Activated CD4-positive, alpha-beta T cell treated with anti-CD3 and anti-CD28 coated beads for 1 hour (primary cell): ENCODE measurements at places on chromosomes 12 and 14.

DNA sequence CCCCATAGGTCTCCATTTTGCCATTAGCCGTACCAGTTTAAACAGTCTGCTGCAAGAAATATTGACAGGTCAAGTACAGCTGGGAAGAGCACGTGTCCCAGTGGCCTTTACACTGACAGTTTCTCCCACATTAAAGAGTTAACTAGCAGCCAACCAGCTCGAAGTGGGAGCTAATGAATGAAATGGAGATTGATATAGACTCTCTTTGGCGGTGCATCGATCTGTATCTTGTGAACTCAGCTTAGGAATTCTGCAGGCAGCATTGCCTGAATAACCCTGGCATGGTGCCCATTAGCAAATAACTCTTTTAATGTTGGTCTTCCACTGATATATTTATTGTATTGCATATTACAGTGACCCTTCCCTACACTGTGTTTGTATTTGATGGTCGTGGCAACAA, 319.4 kb downstream of the EGLN3 start:
- no peak for DNase-seq

GRCh38 chr14:57729208-57730187, 136.4 kb downstream of the SLC35F4 start:
- no peak for DNase-seq

DNA sequence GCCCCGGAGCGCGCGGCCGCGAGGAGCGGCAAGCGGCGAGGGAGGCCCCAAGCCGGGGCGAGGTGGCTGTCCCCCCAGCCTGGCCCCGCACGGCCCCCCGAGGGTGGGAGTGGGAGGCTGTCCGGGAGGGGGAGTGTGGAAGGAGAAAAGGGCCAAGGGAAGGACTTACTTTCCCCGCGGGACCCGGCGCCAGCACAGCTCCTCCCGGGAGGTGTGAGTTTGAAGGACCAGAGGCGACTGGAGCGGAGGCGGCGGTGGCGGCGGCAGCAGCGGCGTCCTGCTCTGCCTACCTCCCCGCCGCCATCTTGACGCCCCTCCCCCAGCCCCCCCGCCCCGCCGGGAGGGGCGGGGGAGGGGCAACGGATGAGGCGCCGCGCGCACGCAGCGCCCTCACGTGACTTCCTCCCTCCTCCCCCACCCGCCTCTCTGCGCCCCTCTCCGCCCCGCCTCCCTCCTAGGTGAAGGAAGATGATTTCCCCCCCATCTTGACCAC, at the start of gene SBNO1:
SBNO1 (minus strand) TSS at position 316 of the 493 bp plus-strand sequence. CDS start 14,406 bp downstream, outside the sequence.
- peak; percentile 87 for DNase-seq

DNA sequence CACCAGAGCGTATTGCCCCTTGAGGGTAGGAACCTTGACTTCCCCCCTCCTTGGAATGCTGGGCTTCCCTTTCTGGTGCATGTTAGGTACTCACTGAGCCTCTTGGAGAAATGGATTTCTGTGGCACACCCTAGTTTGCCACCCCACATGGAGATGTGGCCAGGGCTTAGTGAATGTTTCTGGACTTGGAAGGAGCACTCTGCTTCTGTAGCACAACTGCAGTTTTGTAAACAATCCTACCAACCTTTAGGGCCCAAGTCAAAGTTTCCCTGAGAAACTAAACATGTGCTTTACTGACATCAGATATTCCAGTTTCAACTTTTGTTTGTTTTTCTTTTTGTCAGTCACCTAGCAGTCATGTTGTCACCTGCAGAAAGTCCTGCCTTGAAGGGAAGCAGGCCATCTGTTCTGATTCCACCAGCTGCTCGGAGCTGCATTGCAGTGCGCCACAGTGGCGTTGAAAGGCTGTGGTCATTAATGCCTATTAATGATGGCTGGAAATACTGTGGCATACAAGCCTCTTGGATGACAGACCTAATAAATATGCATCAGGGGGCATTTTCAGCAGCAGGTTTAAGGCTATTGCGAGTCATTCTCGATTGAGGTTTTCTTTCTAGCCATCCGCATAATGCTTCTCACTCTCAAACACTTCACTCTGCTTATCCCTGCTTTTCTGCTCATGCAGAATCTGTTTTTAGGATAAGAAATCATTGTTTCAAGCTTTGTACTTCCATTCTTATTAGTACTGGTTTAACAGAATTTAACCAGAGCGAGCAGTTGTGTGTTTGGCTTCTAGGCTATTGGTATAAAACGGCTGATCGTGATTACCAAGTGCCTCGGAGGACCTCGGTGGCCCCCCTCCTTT, 7.8 kb downstream of the PELI2 start:
- DNase-seq: no peak

DNA sequence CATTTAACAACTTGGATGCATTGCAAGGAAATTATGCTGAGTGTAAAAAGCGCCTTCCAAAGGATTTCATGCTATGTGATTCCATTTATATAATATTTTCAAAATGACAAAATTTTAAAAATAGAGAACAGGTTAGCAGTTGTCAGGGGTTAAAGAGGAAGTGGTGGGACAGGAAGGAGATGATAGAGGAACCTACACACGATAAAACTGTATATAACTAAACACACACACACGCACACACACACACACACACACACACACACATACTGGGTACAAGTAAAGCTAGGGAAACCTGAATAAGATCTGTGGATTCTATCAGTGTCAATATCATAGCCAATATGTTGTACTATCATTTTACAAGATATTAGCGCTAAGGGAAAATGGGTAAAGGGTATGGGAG, 17.2 kb downstream of the TTC9 start:
- no peak for DNase-seq

DNA sequence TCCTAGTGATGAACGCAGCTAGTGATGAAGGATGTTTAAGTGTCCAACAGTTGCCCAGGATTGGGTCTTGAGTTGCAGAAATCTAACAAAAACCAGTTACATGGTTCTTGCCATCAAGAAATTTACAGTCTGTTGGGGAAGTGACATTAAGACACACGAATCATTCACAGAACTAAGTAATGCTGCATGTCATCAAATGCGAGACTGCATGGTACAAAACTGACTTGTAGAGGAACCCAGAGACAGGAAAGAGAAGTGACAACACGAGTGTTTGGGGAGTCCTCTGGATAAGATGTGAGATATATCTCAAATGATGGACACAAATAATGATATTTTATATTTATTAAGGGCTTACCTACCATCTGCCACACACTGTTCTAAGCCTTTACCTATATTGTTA, 6.1 kb upstream of the SYNE3 start:
- DNase-seq: no peak

DNA sequence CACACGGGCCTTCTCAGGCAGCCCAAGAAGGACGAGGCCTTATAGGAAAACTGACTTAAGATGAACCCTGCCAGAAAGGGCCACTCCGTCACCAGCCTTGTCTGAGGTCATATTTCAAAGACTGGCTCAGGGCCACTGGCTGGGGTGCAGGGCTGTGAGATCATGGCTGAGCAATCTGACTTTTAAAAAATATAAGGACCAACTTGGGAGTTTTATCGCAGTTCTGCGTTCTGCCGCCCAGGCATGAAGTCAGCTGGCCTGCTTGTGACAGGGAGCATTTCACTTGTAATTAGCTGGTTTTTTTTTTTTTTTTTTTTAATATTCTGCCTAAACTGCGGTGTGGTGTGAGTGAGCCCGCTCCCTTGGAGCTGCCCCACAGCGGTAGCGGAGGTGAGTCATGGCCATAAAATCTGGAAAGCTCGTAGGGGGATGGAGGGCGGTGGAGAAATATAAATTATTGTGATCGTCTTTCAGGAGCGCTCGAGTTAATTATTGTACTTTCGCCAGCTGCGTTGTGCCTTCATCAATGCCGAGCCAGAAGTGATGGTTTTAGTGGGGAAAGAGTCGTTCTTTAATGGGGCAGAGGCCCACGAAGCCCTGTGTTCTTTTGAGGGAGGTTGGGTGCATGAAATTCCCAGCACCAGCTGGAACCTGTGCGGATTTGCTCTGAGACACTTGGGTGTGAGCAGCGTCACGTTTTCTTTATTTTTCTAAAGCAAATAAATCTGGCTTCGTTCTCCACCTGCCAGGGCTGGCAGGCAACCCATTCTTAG, 231.9 kb downstream of the C12orf75 start:
- DNase-seq: no peak

- DNase-seq: no peak
Observed at GRCh38 chr14:69387311-69387710, 10.8 kb downstream of the ERH start.

DNA sequence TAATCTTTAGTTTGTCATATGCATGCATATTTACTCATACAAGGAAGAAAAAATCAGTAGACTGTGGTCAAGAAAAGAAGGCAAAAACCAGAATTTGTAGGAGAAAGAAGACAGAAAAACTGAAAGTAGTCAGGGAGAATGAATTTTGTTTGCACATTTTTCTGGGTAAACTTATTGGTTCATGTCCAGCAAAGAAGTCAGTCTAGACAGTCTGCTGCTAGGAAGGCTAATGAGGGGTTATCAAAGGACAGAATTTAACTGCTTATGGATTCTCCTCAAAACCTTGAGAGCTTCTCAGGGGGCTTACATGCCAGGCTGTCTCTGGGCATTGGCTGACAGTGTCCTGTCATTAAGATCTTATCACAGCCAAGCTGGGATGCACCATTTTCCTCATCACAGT, 293.9 kb downstream of the RPAP3 start:
- DNase-seq: no peak

- no peak for DNase-seq
Observed at GRCh38 chr12:24078318-24078765, 128.9 kb upstream of the SOX5 start.

DNA sequence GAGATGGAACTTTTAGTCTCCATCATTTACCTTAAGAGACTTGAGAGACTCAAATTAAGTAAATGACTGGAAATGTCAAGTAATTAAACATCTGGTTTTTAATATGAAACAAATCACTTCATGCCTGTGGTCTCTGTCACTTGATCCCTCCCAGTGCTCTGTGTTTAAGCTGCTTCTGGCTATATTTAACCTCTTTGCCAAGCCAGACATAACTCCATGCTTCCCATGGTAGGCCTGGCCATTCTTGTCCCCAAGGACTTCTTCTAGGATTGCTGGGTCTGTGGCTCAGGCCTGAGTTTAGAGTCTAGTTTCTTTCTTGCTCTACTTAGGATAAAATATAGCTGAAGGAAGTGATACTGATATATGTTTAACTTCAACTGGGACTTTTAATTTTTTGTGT, 1013.6 kb downstream of the FLRT2 start:
- DNase-seq: no peak

DNA sequence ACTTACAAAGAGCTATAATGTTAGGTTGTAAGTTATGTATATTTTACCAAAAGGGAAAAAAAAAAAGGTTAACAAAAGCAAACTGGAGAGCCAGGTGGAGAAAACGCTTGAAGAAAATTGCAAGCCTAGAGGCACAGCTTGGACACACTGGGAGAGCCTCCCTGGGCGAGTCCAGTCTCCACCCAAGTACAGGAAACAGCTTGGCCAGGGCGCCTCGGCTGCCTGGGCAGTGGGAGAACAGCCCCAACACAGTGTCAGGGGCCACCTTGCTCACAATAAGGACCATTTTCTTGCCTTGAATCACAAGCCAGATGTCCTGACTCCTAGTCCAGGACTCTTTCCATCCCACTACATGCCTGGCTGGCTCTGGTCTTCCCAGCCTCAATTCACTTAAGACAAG, 33.3 kb downstream of the TTC7B start:
- DNase-seq: no peak

DNA sequence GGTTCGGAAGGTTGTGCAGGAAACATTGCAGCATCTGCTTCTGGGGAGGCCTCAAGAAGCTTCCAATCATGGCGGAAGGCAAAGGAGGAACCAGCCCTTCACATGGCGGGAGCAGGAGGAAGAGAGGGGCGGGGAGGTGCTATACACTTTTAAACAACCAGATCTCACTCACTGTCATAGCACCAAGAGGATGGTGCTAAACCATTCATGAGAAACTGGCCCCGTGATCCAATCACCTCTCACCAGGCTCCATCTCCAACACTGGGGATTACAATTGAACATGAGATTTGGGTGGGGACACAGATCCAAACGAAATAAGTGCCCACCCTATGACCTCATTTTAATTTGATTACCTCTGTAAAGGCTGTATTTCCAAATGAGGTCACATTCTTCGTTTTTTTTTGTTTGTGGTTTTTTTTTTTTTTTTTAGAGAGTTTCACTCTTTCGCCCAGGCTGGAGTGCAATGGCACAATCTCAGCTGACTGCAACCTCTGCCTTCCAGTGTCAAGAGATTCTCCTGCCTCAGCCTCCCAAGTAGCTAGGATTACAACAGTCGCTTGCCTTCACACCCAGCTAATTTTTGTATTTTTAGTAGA, 11.4 kb upstream of the ORAI1 start:
- DNase-seq: no peak

DNA sequence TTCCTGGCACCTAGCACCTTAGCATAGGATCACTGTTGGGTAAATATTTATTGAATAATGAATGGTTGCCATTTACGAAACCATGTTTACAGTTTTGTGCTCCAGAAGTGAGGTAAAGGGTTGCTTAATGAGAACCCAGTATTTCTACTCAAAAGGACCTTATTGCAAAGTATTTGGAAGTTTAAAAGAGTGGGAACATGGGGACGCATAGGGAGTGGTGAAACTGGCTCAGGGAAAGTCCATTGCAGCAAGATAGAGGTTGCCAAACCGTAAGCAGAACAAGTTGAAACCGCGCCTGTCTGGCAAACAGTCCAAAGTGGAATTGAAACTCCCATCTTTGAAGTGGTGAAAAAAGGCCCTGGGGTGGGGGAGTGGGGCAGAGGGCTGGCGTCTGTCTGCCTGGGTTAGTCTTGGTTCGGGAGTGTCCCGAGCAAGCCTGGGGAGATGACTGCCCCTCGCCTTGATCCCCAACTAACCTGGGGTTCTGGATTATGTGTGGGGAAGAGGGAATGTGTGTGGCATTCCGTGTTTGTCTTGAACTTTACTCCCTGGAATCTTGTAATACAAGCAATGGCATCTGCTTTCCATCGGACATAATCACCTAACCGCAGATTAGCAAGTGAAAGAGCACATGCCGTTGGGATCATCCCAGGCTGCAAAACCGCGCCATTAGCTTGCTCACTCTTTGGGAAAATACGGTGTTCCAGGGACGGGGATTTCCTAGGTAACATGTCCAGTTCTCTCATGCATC, 7.2 kb downstream of the ALDH2 start:
- DNase-seq: no peak

DNA sequence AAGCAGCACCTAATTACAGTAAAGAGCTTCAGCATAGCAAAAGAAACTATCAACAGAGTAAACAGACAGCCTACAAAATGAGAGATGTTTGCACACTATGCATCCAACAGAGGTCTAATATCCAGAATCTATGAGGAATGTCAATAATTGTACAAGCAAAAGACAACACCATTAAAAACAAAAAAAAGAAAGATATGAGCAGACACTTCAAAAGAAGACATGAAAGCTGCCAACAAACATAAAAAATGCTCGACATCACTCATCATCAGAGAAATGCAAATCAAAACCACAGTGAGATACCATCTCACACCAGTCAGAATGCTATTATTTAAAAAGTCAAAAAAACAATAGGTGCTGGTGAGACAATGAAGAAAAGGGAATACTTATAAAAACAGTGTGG, 273.1 kb downstream of the TMTC2 start:
- DNase-seq: no peak
